ENCODE measurements at places on chromosomes 1 and 21.

GRCh38 chr1:245488346-245489129 is 333.8 kb downstream of the KIF26B start:
- no peak for DNase-seq

GRCh38 chr1:33031506-33031905 is 5.2 kb downstream of the AK2 start:
- DNase-seq: no peak

DNA sequence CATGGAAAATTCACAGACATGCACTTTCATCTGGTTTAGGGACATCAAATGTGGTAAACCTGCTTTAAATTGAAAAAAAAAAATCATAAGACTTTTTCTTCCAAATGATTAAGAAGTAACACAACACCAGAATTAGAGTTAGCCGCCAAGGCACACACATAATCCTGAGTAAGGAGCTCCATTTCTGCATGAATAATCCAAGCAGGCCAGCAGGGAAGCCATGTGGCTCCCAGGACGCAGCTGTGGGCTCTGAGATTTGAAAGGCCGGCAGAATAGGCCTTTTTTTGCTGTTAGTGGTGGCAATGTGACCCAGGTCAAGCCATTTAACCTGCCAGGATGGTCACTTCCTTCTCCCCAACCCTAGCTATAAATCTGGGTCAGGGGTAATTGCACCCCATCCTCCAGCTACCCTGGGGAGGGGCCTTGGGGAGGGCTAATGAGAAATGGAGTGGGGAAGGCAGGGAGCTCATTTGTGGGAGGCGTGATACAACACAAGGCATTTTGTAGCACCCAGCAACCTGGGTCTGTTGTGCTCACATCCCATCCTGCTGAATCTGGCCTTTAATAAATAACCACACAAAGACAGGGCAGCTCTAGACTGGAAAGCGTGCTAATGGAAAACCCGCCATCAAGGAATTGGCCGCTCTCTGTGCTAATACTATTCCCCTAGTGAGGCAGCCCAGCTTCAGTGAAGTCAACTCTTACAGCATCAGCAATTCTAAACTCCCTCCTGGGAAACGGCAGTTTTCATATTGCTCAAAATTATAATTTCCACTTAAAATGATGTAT is 178.5 kb downstream of the RHOU start:
- no peak for DNase-seq

DNA sequence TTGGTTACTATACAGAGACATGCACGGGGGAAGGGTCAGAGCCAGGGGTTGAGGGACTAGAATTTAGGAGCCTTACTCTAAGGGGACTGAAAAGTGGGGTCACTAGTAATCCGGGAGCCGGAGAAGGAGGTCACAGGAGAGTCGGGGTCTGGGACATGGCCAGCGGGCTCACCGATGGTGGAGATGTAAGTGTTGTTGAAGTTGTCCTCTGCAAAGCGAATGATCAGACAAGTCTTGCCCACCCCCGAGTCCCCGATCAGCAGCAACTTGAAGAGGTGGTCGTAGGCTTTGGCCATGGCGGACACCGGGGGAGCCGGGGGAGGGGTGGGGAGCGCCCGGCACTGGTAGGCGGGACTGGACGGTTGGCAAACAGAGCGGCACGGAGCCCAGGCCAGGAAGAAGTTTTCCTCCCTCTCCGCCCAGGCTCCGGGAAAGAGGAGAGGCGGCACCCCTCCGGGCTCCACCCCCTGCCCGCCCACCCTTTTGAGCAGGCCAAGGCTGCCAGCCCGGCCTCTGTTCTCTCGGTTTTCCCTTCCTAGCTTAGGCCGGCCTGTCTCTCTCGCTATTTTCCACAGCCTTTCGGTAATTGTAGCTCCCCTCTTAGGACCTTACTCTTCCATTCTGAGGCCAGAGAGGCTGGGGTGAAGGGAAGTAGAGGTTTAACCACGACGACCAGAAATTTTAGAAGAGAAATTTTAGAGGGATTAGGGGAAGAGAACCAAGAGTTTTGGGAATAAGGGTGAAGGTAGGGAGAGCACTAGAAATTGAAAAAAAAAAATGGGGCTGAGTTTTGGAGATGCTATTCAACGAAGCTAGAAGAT is at the start of gene RAB13:
Gene RAB13, minus strand, starts transcription at position 399 of the 821 bp plus-strand sequence. Its CDS starts 103 bp downstream, at position 296.
- peak; percentile 91 for DNase-seq

GRCh38 chr1:191588905-191589304 is 569.4 kb upstream of the RGS18 start:
- no peak for DNase-seq

- no peak for DNase-seq
These were observed 50.3 kb upstream of the MAP10 start for GRCh38 chr1:232754930-232755329.

- DNase-seq: no peak
These were observed 242.6 kb upstream of the USP25 start for GRCh38 chr21:15487196-15487550.

DNA sequence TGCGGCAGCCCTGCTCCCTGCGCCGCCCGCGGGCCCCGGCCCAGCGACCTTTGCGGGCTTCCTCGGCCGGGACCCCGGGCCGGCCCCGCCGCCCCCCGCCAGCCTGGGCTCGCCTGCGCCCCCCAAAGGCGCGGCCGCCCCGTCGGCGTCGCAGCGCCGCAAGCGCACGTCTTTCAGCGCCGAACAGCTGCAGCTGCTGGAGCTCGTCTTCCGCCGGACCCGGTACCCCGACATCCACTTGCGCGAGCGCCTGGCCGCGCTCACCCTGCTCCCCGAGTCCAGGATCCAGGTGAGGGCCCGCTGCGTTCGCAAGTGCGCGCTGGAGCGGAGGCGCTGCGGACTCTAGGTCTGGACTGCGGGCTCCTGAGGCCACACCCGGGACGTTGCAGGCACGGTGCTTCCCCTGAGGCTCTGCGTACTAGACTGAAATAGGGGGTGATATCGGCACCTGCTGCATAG is 351 bp downstream of the MIXL1 start:
- DNase-seq: peak; percentile 37

DNA sequence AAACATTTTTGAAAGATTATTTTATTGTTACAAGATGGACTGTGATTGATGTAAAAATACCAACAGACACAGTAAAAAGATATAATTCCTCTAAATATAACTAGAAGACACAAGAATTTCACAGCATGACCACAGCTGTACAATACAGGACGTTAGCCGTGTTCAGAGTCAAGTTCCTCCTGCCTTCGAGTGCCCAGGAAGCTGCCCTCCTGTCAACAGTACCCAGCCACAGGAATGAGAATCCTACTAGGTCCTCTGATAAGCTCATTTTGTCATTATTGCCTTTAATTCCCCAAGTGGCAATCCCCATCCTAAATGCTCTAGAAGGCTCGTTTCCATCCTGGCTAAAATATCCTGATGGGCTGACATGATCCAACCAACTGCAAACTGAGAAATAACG is 16.4 kb upstream of the CAPN2 start:
- DNase-seq: peak; percentile 41

DNA sequence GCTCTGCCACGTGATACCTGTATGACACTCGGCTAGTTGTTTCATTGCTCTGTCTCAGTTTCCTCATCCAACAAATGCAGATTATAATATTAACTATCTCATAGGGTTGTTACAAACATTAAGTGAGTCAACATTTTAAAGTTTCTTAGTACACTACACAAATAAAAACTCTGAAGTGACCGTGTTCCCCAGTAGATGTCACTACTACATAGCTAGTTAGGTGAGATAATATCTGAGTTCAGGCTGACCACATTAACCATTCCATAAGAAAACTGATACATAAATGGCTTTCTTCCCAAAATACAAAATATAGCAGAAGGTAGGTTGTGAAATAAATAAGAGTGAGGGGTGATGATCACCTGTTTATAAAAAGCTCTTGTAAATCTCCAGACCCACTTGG is 214.1 kb downstream of the NUF2 start:
- DNase-seq: peak; percentile 44

DNA sequence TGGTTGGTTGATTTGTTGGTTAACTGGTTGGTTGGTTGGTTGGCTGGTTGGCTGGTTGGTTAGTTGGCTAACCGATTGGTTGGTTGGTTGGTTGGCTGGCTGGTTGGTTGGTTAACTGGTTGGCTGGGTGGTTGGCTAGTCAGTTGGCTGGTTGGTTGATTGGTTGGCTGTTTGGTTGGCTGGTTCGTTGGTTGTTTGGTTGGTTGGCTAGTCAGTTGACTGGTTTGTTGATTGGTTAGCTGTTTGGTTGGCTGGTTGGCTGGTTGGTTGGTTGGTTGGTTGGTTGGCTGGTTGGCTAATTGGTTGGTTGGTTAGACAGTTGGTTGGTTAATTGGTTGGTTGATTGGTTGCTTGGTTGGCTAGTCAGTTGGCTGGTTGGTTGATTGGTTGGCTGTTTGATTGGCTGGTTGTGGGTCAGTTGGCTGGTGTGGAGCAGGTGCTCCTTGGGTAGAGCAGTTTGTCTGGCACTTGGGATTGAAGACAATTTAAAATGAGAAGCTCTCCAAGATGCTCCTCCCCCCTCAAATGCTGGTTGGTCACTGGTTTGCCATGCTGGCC is 6.9 kb downstream of the RSPH1 start:
- DNase-seq: no peak
